ENCODE measurements at places on chromosomes 6 and 20.

DNA sequence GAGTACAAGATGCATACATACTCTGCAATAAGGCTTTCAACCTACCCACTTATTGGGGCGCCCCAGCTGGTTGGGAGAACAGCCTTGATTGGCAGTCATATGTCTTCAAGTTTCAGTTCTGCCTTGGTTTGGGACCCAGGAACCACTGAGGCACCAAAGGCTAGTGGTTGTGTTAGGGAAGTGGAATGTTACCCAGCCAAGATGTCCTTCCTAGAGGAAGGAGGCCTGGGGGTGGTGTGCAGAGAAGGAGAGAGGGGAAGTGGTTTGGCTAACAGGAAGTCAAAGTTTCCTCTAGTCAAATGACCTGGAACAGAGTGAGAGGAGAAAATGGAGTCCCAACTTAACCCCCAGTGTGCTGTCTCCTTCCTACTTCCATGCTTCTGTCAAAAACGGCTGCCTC is 59.4 kb downstream of the CD164 start:
- no peak for DNase-seq

DNA sequence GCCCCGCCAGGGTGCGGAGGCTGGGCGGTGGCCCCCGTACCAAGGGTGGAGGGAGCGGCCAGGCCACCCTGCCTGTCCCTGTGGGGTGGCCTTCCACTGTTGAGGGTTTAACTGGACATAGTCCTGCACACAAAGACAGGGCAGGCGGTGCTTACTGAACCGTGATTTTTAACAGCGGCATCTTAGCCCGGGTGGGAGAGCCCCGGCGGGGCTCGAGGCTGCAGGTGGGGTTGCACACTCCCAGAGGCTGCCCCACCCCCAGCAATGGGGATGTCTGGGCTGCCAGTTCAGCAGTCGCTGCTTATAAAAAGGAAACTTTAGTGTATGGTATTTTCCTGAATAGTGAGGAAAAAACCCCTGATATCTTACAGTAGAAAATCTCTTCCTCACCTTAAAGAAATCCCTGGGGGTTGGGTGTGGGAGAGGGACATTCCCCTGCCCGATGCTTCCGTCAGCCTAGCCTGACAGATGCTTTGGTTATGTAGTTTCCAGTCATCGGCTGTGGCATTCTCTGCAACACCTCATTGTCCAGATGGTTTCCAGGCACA is 79.4 kb downstream of the IRF4 start:
- DNase-seq = no peak

DNA sequence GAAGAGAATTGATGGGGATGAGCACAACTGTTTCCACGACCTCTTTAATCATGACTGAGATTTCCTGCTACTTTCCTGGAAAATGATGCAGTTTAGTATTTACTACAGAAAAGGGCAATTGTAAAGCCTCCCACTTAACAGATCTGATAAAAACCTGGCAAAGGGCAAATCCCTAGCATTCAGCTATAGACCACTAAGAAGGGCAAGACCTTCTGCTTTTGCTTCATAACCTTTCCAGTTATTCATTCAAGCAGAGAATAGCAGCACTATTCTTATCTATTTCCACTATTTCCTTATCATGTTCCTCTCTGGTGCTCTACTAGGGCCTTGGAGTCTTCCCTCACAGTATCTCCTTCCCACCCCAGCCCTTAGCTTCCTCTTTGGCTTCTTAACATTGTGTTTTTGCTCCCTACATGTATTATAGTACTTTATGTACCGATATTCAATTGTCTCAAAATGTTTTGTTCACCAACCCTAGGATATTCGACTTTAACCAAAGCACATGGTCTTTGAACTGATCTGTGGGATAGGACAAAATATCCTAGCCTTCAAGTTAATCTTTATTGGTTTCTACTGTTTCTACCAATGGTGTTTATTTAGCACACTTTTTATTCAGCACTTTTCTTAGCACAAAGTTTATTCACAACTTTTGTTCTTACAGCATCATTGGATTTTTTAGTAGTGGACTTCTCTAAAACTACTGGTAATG is 32.7 kb upstream of the MANEA start:
- no peak for DNase-seq

DNA sequence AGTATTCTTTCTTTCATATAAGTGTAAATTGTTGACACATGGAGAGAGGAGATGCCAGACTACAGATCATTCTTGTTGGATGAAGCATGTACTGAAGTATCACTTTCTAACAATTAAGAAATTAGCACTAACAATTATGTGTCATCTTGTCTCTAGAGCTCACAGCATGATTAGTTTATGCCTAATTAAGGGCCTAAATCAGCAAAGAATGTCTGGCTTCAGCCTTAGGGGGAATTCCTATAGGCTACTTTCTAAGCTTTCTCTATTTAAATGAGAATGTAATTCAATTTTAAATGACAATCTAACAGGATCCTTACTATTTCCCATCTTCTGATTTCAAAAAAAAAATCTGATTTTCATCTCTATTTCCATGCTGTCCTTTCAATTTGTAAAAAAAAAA is 371.0 kb downstream of the EPHA7 start:
- no peak for DNase-seq

DNA sequence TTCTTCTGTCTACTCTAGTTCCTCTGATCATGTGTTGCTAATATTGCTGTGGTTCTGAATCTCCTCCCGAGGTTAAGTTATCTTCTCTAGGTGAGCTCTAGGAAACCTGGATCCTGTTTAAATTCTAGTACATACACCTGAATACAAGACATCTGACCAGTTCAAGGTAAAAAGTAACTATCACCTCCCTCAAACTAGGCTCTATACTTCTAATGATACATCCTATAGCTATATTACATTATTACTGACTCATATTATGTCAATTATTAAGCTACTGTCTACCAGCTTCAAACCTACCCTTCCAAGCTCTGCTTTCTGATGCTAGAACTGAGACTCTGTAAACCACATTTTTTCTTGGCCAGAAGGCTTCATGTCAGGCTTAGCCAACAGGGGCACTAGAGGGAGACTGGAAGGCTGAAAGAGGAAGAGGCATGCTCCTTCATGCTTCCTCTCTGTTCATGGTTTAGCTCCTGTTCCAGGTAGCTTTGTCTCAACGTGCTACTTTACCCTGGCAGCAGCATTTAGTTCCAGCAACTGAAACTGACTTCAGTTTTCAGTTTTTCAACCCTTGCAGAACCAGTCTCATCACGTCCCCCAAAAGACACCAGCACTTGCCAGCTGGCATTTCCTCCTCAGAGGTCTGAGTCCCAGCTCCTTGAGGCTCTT is 148.4 kb upstream of the TOP1 start:
- no peak for DNase-seq

DNA sequence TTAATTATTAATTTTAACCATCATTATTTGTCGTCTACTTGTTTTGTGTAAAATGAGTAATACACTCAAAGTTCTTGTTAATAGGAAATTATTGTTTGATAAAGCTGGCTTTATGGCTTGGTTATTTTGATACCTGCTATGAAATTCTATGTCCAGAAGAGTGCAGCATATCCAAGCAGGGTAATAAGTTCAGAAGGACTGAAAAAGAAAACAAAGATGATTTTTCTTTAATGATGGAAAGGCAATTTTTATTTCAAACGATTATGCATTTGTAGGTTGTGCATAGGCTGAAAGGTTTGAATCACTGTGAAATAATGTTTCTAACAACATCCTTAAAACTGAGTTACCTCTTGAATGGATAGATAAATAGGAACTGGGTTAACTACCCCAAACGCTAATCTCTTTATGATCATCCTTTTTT is 1.4 kb upstream of the MAN1A1 start:
- DNase-seq = no peak

- DNase-seq = no peak
Measured at GRCh38 chr20:38134427-38135270, 30.4 kb downstream of the TGM2 start.

- DNase-seq = peak; percentile 65
Measured at GRCh38 chr20:3239026-3239866, at the start of gene SLC4A11. Gene SLC4A11, minus strand, starts transcription at chr20:3239190. Its CDS starts 53 bp downstream, at chr20:3239137.

- peak; percentile 96 for DNase-seq
Measured at GRCh38 chr6:33788694-33789549, at the start of gene LEMD2. Gene LEMD2, minus strand, starts transcription at chr6:33789130. Its CDS starts 14 bp downstream, at chr6:33789116.

- DNase-seq = no peak
Measured at GRCh38 chr6:25297039-25297441, 17.9 kb downstream of the CARMIL1 start.

- DNase-seq = no peak
Measured at GRCh38 chr20:41861772-41862422, 243.7 kb upstream of the CHD6 start.

DNA sequence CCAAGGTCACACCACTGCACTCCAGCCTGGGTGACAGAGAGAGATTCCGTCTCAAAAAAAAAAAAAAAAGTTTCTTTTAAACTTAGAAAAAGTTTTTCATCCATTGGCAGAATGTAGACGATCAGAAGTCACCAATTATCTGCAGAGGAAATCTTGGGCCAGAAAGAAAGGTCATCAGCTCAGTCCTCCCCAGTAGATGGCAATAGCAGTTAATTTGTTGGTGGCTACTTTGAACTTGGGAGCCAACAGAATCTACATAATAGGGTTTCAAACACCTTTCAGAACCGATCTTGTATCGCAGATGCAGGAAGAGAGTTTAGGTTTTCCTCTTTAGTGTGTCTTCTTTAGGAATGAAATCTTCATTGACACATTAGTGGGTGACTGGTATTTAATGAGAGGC is 41.7 kb downstream of the LBP start:
- DNase-seq = no peak

- DNase-seq = no peak
Measured at GRCh38 chr6:93784794-93785693, 365.7 kb upstream of the EPHA7 start.

DNA sequence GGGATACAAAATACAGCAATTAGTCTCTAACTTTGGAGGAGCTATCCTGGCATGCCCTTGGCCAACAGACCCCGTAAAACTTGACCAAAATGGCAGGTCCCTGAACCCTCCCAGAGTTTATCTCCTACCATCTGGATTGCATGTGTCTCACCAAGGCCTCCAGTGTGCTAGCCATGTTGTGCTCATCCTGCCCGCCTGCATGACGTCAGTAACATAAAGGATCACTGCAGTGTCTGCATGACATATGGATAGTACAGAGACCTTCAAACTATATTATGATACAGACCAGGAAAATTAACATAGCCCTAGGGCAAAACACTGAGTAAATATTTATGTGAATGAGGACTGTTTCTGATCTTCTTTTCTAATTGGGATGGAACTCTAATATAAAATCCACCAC is 25.3 kb downstream of the CPXM1 start:
- no peak for DNase-seq

- DNase-seq = no peak
Measured at GRCh38 chr6:99432877-99433276, 7.8 kb upstream of the PNISR start.

GRCh38 chr20:44688053-44688625 is 27.0 kb upstream of the CCN5 start:
- DNase-seq = no peak

DNA sequence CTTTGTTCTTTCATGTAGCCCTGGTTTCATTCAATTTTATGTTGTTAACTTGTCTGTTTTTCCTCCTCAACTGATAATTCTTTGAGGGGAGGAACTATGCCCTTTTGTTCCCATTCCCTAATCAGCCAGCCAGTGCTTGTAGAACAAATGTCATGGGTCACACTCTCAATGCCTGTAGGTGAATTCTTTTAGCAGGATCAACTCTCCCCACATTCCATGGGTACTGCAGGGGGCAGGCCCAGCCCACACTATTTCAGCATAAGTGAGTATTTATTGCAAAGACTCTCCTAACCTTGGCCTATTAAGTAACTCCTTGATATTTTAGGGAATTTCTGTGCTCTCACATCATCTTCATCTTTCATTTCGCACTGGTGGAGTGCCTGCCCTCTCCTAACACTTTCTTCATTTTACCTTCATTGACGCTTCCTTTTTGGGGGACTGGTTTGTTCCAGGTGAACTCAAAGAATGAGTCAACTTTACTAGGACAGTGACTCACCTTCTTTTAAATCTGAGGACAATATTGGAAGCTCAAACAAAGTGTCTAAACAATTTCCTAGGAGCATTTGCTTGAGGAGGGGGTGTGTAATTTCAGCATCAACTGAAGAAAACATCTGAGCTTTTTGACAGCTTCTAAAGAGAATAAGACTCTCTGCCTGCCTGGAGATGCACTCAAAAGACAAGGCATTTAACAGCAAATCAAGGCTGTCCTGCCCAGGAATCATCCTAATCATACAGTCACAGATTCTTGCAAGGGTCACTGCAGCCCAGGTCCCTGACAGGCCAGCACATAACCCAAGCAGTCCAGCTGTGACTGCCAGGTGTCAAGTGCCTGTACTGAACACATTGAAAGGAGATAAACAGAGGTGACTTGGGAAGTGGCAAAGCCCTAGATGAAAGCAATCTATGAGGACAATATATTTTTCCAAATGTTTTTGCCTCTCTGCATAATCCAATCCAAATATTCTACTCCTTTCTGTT is 263.9 kb upstream of the PRND start:
- no peak for DNase-seq

DNA sequence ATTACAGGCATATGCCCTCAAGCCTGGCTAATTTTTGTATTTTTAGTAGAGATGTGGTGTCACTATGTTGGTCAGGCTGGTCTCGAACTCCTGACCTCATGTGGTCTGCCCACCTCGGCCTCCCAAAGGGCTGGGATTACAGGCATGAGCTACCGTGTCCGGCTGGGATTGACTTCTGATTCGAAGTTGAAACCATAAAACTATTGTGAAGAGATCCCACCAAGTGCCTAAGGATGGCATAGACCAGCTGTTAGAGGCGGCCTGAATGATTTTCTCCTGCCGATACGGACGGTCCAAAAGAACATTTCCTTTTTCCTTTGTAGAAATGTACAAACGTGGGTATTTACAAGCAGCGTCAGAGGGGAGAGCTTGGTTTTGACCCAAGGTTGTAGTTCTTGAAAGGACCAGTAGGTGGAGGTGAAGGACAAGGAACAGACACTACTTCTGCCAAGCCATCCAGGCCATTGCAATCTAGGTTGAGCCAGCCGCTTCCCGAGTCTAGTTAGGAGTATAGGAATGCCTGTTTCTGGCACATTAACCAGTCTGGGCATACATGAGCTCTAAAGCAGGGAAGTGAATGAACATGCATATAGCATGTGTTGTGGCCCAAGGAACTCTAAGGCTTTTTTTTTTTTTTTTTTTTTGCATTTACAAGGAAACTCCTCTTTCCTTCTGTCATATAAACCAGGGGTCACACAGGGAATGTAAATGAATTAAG is 29.0 kb downstream of the MOCS3 start:
- DNase-seq = peak; percentile 68

DNA sequence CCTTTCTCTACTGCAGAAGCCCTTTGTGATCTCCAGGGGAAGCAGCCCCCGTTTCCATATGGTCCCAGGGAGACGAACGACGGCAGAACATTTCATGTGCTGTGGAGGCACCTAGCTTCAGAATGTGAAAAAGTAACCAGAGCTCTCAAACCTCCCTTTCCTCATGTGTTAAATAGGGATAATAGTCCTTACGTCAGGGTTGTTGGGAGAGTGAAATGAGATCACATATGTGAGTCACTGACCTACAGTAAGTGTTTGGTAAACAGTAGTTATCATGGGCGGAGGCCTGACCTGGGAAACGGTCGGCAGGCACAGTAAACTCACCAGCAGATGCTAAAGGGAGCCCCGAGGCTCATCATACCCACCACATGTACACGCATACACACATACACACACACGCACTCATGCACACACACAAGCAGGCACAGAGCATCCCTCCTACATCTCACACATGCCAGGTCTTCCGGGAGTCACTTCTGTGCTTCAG is 89.7 kb downstream of the LY86 start:
- DNase-seq = no peak
